Activated naive CD4-positive, alpha-beta T cell (primary cell): ENCODE measurements at places on chromosomes 3 and 15.

DNA sequence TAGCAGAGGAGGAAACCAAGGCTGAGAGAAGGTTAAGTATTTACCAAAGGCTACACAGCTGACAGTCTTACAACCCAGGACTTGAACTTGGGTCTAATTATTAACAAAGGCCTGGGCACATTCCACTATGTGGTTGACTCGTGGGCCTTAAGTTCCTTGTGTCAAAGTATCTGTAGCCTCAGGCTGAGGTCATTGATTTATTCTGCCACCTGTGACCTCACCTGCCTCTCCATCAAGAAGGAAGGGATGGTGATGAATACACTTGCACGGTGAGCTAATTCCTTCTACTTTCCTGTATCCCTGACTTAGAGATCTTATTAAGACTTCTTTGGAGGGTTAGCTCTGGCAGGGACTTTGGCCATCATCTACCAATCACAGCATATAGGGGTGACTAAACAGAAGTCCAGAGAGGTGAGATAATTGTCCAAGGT lies 19.9 kb upstream of the LRRC58 start:
- DNase-seq, result no peak

- no peak for DNase-seq
Measured at GRCh38 chr15:45523166-45523460, 558 bp upstream of the SLC30A4 start.

DNA sequence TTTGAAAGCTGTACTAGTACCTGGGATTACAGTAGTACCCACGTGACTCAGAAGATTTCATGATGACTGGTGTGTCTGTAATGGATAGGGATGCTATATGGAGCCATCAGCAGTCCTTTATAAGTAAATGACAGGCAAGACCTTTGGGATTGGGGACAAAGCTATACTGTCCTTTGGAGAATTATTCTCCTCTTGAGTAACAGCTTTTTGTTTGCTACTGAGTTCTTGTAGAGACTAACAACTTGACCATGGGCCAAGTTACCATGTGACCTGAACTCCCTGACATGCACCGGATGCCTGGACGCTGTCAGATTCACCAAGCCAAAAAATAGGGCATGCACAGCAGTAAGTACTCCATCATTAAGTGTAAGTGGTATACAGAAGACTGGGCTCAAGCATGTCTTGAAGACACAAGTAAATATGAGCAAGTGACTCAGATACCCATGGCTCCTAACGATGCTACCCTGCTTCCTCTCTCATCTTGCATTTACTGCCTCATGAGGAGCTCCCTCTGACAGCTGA lies 12.9 kb downstream of the SEC11A start:
- DNase-seq, result no peak

GRCh38 chr3:174488527-174488926 lies 370.6 kb upstream of the NAALADL2 start:
- no peak for DNase-seq

DNA sequence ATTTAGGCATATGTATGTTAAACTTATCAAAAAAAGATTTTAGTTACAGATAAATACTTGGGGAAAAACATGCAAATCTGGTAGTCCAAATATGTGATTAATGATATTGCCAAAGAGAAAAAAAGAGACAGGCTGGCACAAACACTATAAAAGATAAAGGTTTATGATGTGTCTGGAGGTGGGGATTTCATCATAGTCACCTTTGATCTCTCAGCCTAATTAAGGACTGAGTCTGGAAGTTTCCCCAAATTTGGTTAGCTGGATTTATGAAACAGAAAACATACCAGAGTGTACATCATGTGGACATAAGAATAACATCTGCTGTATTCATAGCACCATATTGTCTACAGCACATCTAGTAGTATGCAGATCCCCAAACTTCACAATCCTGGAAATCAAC lies 157.0 kb downstream of the FGF12 start:
- no peak for DNase-seq

DNA sequence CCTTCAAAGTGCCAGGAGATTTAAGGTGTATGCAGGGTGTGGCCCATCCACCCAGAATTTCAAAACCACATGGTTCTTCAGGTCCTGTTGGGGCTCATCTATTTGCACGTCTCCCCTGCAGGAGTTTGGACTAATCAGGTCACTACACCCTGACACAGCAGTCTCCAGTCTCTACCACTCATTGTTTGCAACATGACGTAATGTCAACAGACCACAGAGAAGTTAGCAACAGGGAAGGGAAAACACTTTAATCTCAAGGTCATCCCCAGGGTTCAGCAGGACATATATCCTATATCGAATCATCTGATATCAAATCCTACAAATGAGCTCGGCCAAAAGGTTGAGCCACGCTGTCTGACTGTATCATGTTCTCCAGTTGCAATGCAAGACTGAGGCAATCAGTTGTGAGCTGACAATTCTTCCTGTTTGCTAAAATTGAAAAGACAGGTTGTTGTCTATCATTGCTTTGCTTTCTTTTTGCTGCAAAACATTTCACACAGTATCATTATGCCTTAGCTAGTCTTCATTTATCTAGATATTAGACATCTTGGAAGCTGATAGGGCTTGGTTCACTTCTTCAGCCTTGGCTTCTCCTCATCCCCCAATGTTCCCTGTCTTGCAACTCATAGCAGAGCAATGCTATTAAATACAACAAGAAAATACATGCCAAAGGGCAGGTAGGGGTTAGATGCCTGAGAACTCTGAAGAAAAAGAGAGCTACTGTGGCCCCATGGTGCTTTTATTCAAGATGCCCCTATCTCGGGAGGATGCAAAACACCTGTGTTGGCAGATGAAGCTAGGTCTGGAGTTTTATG lies 13.4 kb upstream of the LEKR1 start:
- no peak for DNase-seq

- DNase-seq, result no peak
Measured at GRCh38 chr3:10981961-10982360, 10.6 kb upstream of the SLC6A1 start.

GRCh38 chr15:40197434-40197833 lies 36.6 kb downstream of the BUB1B start:
- no peak for DNase-seq

DNA sequence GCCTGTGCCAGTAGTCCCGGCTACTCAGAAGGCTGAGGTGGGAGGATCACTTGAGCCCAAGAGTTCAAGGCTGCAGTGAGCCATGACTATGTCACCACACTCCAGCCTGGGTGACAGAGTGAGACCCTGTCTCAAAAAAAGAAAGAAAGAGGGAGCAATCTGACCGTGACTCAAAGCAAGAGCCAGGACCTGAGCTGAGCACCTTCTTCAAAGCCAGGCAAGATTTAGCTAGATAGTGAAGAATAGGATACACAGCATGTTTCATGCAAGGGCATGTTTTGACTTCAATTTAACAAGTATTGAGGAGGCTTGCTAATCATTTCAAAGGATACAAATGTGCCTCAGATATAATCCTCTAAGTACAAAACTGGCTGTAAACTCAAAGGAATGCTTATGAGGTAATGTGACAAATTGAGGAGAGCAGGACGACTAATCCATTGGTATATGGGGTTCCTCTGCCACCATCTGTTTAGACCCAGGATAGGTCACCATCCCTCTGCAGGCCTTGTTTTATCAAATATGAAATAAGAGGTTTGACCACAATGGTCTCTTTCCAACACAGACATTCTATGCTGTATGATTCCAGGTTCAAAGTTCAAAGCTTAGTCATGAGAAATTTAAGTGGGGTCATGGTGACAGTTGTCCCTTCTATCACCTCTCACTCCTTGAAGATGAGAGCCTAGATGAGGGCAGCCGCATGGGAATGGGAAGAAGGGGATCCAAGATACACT lies 33.2 kb downstream of the RAB27A start:
- DNase-seq, result no peak

DNA sequence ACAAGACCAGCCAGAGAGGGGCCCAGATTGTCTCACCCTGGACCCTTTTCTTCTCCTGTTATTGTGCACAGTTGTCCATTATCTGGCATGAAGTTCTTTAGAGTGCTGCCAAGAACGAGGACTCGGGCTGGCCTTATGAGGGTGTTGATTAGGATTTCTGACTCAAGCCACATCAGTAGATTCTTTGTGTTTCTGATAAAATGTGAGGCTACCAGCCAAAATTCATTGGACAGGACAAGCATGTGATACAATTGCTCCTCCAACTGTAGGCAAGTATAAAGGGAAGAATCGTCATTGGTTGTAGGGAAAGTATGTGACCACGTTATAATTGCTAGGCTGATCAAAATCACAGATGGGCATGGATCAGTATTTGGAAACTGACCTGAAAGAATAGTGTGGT lies 99.2 kb upstream of the TMC3 start:
- DNase-seq, result no peak

- no peak for DNase-seq
Measured at GRCh38 chr3:86987421-86987715, 3.6 kb downstream of the VGLL3 start.

DNA sequence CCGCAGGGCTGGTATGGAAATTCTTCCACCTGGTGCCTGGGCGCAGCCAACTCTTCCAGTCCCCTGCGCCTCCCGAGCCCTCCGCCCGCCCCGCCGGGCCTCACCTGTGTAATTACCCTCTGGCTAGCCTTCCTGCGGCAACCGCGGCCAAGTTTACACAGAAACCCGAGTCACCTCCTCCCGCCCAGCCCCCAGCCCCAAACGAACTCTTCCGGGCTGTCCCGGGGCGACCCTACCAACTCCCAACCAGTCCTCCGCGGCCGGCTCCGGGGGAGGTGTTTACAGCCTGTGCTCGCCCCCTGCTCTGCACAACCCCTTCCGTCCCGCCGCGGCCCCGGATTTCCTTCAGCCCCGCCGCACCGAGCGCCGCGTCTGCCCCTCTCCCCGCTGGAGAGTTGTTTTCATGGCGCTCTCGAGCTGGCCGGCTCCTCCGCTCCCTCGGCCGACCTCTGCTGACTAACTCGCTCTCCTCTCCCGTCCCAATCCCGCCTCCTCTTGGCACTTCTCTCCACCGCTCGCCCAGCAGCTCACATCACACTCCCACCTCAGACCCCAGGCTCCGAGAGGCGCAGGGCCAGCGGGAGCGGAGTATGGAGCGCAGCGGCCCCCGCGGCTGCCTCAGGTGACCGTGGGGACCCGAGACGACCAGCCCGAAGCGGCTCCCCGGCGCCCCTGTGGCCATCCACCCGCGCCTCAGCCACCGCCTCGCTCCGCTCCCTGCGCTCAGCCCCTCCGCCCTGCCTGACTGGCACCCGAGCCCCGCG lies 538 bp downstream of the ATOSA start:
- peak; percentile 57 for DNase-seq

DNA sequence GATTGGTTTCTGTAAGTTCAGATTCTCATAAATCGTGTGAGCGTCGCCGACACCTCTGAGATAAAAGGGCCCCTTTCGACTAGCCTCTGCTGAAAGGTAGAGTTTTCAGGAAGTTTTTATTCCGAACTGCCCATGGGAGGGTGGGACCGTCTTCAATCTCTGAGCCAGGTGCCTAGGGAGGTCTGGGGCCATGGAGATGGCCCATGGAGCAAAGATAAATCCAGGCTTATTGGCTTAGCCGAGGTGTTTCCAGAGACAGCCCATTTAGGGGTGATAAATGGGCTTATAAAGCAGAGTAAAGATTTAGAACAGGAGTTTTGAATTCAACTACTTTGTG lies 442 bp downstream of the QTRT2 start:
- DNase-seq, result no peak

GRCh38 chr3:152769523-152769922 lies 65.4 kb upstream of the P2RY1 start:
- DNase-seq, result no peak

- DNase-seq, result no peak
Measured at GRCh38 chr3:159825216-159825854, 163.3 kb upstream of the IL12A start.

- DNase-seq, result no peak
Measured at GRCh38 chr3:196012481-196012880, 69.4 kb downstream of the TFRC start.

DNA sequence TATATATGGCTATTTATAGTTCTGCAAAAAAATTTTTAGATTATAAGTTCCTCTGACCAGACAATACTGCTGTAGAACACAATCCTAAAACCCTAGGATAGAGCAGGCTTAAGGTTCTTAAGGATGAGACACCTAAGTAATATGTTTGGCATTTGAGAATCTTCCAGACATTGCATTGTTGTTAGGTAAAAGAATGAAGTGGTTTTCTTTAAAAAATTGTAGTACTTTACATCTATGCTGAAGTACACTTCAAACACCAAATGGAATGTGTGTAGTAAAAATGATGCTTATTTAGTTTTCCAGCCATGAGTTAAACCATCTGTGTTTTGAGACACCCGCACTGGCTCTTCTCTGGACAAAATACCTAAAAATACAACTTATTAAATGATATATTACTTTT lies 857.7 kb downstream of the OTOL1 start:
- no peak for DNase-seq

DNA sequence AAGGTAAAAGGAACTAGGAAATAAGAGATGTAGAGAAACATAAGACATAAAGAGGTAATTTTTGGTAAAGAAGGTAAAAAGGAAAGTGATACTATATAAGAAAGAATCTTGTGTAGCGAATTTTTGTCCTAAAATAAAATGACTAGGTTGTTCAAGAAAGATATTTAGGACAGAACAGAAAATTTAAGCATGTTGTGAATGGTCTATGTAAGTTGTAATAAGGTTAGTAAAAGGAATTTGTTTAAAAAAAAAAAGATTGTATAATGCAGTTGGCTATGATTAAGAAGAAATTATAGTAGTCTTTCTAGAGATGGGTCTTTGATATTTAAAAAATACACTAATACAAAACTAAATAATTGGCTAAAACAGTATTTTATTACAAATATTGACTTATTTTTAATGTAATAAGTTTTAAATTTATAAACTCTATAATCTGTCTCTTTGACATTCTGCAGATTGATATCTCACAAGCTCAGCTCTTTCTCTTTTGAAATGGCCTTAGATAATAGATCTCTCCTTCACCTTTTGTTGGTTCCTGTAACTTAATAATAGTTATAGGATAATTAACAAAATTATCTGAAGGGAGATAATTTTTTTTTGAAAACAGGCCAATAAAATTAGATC lies 3.7 kb upstream of the SLC41A3 start:
- no peak for DNase-seq

DNA sequence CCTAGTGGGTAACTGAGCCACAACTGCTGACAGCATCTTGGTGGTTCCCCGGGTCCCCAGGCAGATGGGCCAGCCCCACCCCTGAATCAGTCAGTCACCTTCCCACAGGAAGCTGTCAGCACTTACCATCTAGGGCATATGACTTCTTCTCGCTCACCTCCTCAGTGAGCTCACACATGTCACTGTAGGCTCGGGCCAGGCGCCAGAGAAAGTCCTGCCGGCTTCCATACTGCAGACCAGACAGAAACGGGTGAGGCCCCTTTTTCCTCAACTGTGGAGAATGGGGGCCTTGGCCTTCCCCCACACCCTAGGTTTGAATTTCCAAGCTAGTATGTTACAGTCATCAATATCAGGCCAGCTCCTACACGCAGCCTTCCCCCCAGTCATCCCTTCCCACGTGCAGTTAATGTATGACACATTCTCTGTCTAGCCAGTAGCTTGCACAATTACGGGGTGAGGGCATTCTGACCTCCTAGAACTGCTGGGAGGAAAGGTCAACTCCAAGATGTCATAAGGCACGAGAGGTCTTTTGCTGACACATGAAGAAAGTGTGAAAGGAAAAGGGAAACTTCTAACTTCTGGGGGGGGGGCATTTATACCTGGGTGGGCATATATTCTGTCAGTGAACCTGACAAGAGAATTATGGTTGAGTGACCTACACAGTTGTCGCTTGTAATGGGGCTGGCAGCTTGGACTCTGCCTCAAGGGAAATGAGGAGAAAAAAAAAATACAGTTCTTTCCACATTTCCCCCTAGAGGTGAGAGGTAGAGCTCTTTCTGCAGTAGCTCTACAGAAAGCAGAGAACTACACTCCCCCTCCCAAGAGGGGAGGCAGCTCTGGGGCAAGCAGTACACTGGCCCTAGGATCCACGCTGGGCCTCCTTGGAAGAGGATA lies 10.9 kb downstream of the RMDN3 start:
- no peak for DNase-seq

- no peak for DNase-seq
Measured at GRCh38 chr3:71579326-71579934, 4.1 kb downstream of the FOXP1 start.
